ENCODE measurements at places on chromosomes 16 and 17.

- no peak for DNase-seq
Measured at GRCh38 chr16:81866820-81867440, 87.8 kb downstream of the PLCG2 start.

DNA sequence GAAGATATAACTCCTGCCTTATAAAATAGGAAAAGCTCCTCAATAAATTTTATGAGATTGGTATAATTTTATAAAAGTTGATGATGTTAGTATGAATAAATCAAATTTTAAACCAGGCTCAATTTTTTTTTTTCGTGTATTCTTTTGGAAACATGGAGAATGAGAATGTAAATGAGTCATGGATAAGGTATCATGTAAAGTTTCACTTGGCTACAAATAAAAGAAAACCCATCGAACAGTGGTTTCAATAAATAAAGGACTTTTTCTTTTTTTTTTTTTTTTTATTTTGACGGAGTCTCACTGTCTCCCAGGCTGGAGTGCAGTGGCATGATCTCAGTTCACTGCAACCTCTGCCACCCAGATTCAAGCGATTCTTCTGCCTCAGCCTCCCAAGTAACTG lies 67.3 kb downstream of the PHKB start:
- DNase-seq, result no peak

DNA sequence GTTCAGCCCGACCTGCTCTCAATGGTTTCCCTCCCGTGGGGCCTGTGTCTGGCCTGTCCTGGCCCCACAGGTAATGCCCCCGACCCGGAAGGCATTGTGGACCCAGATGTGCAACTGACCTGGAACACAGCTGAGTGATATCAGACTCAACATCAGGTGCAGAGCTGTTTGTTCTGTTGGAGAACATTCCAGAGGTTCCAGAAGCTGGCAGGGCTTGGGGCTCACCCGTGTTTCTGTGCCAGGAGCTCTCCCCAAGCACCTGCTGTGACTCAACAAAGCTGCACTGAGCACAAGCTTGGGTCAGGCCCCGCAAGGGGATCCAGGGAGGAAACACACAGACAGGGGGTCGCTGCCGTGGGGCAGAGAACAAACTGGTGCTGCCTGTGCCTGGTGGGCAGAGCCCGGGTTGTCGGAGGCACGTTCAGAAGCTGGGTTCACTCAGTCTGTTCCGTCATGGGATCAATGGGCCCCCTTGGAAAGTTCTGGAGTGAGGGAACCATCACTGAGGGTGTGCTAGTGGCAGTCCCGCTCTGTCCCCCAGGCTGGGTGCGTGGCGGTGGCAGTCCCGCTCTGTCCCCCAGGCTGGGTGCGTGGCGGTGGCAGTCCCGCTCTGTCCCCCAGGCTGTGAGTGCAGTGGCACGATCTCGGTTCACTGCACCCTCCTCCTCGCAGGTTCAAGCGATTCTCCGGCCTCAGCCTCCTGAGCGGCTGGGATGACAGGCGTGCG lies 22.1 kb downstream of the HS3ST6 start:
- no peak for DNase-seq

DNA sequence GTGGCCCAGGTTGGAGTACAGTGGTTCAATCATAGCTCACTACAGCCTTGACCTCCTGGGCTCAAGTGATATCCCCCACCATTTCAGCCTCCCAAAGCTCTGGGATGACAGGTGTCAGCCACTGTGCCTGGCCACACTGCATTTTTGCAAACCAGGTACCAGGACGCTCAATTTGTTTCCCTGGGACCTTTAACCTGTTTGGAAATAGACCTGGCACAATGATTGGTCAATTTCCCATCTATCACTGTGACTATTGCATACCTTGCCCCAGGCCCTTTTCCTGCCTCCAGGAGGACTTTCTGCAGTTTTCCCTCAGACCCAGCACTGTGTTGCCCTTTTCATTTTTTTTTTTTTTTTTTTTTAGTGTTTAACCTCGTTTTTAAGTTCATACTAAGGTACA lies 11.1 kb upstream of the FUS start:
- DNase-seq, result no peak

- DNase-seq, result no peak
Measured at GRCh38 chr17:79850571-79851460, 11.6 kb upstream of the CBX4 start.

- no peak for DNase-seq
Measured at GRCh38 chr16:76899767-76900166, 291.2 kb upstream of the MON1B start.

DNA sequence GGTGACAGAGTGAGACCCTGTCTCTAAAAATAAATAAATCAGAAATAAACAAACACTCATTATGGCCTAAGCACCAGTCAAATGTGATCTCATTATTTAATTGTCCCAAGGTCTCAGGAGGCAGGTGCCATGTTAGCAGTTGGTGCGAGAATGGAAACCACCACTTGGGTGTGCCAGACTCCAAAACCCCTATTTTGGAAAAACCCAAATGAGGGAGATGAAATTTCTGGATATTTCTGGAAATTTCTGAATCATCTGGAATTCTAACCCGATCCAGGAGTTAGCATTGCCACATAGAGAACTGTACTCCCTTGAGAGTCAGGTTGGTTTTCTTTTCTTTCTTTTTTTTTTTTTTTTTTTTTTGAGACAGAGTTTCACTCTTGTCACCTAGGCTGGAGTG lies 264.0 kb downstream of the XYLT1 start:
- DNase-seq, result no peak

GRCh38 chr17:43832976-43833829 lies at the start of gene MPP3:
TSS of gene MPP3 (minus strand) at chr17:43833146. CDS start at chr17:43831906, 1,240 bp downstream.
- no peak for DNase-seq

DNA sequence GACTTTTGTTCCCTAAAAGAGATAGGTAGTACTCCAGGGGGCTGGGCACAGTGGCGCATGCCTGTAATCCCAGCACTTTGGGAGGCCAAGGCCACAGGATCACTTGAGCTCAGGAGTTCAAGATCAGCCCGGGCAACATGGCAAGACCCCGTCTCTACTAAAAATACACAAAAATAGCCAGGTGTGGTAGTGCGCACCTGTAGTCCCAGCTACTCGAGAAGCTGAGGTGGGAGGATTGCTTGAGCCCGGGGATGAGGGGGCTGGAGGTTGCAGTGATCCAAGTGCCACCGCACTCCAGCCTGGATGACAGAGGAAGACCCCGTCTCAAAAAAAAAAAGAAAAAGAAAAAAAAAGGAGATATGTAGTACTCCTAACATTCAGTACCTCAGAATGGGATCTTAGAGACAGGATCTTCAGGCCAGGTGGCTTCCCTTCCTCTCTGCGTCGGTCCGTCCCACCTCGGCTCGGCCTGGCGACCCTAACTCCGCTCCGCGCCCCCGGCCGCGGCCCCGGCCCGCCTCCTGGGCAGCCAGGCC lies 89.6 kb downstream of the CDC27 start:
- no peak for DNase-seq

DNA sequence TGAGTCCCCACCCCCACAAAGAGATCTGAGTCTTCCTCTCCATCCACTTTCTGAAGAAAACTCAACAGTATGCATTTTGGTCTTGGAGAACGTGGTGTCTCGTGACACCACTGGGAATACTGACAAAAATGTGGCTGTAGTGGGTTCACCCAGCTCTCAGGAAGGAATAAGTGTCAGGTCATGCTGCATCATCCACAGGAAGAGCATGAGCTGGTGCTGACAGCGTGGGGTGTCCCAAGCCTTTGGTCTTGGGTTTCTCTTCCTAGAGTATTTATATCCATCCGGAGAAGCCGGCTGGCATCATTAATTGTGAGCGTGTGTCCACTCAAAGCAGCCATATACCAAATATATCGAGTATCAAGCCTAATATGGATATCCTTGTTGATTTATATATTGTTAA lies 55.9 kb downstream of the C17orf67 start:
- no peak for DNase-seq

DNA sequence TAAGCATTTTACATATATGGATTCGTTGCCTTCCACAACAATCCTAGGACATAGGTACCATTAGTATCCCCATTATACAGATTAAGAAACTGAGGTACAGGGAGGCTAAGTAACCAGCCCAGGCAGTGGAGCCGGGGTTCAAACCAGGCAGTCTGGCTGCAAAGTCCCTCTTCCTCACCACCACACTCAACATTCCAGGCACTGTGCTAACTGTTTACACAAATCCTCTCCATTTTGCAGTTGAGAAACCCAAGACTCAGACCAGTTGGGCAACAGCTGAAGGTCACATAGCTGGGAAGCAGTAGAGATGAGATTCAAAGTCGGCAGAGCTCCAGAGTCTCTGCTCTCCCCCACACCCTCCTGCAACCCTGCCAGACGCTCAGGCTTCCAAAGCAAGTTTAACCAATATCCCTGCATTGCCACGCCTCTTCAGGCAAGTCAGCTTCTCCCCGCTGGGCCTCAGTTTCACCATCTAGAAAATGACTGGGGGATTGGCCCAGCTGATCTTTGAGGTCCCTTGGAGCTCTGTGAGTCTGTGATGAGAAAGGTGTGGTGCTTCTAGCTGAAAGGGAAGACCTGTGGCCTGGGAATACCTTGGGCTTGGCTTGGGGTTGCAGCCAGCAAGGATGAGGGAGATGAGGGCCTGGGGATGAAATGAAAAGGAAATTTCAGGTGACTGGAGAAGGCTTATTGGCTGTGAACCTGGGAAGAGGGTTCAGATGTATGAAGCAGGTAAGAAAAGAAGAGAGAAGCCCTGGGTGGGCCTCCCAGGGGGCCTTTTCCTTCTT lies 14.0 kb downstream of the CCR7 start:
- no peak for DNase-seq

GRCh38 chr17:42270170-42270535 lies 6.0 kb downstream of the STAT5B start:
- no peak for DNase-seq

DNA sequence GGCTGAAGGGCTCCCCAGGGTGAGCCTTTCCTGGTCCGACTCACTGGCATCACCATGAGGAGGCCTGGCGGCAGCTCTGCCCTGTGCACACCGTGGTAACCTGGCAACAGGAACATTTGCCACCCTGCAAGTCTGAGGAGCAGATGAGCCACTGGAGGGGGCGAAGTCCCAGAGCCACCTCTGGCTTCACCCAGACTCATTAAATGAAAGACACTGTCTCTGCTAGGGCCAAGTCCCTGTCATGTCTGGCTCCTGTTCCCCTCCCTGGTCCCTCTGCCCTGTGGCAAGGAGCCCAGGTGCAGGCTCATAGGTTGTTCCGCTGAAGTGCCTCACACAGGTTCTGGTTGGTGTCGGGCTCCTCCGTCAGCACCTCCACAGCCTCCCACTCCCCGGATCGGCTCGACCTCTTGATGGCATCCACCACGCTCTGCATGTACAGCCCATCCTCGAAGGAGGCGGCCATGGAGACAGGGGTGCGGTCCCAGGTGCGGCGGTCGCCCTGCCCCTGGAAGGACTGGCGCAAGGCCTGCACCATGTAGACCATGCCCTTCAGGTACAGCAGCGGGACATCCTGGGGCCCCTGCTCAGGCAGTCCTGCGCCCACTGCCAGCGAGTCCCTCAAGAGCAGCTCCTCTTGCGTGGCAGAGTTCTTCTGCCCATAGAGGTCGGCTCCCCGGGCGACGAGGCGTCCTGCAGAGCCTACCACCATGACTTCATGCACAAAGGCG lies 8.4 kb downstream of the C16orf86 start:
- no peak for DNase-seq

DNA sequence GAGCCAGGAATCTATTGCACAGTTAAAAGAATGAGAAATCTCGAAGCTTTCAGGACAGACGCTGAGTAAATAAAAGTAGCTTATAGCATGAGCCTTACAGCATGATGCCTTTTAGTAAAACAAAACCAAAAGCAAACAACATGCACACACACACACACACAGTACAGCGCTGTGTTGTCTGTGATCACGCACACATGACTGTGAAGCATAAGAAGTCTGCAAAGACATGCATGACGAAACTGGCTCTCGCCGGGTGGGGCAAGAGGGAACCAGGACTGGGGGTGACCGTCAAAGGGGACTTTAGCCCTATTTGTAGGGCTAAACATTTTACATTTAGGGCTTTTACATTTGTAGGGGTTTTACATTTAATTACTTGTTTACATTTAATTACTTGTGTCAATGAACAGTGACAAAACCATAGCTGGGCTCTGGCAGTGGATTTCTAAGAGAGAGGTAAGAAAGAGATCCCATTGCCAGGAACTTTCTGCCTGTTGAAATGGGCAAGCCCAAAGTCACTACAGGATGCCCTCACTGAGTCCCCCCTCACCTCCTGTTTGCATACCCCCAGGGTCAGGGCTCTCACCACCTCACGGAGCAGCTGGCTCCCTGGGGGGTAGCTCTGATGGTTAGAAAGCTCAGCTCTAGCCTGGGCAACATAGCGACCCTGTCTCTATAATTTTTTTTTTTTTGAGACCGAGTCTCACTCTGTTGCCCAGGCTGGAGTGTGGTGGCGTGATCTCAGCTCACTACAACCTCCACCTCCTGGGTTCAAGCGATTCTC lies 2.0 kb upstream of the TNFRSF13B start:
- no peak for DNase-seq

DNA sequence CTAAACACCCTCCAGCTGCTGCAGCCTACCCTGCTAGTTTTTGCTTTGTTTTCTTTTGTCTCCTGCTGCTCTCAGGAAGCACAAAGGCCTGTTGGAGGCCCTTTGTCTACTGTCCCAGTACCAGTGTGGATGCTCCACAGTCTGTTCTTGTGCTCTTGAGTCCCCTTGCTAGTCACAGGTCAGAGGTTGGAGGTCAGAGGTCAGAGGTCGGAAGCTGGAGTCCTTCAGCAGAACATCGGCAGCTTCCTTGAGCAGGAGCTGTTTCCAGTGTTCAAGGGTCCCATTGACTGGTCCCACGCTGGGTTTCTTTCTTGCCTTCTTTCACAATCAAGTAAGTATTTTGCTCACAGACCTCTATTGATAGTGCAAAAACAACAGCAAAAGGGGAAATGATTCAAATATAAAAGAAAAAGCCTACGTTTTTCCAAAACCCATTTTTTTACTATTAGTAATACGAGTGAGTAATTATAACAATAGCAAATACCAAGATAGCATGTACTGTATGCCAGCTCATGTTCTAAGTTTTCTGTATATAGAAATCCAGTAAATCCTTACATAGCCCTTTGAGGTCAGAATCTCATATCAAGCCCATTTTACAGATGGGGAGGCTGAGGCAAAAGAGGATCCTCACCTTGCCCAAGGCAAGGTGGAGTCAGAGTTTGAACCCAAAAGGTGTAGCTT lies 10.9 kb upstream of the IL34 start:
- DNase-seq, result no peak

DNA sequence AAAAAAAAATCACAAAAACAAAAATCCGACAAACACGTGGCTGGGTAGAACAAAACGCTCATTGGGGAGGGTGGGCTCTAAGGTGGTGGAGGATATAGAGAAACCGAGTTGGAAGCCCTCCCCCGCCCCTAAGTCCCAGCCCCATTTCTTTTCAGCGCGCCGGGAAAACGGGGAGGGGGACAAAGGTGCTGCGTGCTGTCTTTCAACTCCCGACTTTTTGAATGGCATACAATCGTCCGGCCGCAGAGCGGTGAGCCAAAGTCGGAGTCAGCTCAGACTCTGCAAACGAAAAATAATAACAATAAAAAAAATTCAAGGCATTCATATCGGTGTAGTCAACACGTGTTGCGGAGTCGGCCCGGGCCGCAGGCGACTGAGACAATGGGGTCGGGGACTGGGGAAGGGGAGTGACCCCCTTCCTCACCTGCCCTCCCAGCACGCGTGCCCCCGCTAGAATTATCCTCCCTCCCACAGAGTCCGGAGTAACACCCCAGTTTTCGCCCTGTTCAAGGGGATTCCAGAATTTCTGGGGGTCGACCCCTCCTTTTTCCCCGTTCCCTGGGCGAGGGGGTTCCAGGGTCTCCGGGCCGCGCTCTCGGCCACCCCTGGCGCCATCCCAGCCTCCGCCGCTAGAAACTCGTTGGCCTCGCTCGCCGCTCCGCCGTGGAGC lies 1.7 kb upstream of the IGF2BP1 start:
- DNase-seq, result no peak

All from stimulated activated CD8-positive, alpha-beta memory T cell treated with anti-CD3 and anti-CD28 coated beads, Interleukin-7, amount 100 ng/mL, for 24 hours (primary cell).